Progenitor cell of endocrine pancreas (in vitro differentiated cells): ENCODE measurements at places on chromosomes 6 and 20. TPM values are rescaled to one million over a fixed set of nuclear protein-coding genes. Genes with fewer than 3 reads are reported as not detected.

GRCh38 chr6:131914234-131914633 lies 36.9 kb downstream of the CCN2 start:
- H3K36me3 ChIP-seq, result no peaks in the 10 kb centered on the region
- no peak for DNase-seq
- peaks cover 3% of the 10 kb centered on the region for H3K27me3 ChIP-seq

DNA sequence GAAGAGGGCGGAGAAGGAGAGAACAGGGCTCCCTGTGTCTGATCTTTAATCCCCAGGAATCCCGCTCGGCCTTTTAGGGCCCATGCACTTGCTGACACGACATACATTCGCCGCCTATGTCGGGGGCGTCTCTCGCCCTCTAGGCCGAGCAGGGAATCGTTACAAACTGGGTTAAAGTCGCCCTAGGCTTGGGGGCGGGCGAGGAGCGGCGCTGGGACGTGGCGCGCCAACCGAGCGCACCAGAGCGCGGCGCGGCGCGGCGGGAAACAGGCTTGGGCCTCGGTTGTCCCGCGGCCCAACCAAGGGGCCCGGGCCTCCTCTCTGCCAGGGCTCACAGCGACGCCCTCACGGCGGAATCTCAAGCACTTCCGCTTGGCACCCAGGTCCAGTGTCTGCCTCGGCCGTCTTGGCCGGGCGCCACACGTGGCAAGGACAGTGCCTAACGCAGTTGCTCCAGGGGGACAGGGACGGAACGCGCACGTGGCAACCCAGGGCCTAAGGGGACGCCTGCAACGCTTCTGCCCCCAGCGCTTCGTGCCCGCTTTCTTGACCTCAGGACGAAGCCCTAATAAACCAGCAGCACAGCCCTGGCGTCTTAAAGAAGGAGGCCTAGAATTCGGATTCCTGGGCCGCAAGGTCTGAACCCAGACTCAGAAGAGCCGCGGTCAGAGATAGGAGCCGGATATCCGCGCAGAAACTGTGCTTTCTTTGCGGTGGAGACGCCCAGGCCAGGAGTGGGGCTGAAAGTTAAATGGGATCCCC lies 71.5 kb downstream of the NCR2 start:
- no peak overlapping the region for H3K4me3 ChIP-seq
- peaks cover 99% of the 10 kb centered on the region for H3K27me3 ChIP-seq
- no peak overlapping the region for H3K27ac ChIP-seq
- no peaks in the 10 kb centered on the region for H3K36me3 ChIP-seq

The PHACTR1 gene
- total RNA-seq, result 8.6 and 8.7 TPM in 2 replicates

GRCh38 chr6:34281702-34282334 lies 33.0 kb upstream of the SMIM29 start:
- peaks cover 26% of the 10 kb centered on the region for H3K4me1 ChIP-seq
- H3K4me3 ChIP-seq, result no peak overlapping the region
- peaks cover 2% of the 10 kb centered on the region for H3K27me3 ChIP-seq
- peaks cover 15% of the 10 kb centered on the region for H3K36me3 ChIP-seq
- no peak overlapping the region for H3K27ac ChIP-seq
- DNase-seq, result no peak

The TGM2 gene
- 0.72 and 1.3 TPM in 2 replicates for total RNA-seq

GRCh38 chr20:38434301-38434741 lies 807 bp downstream of the SNHG17 start:
- no peak for DNase-seq
- peaks cover 13% of the 10 kb centered on the region for H3K4me1 ChIP-seq
- peaks cover 18% of the 10 kb centered on the region for H3K36me3 ChIP-seq
- peak overlapping the region; percentile 96 for H3K4me3 ChIP-seq
- peak overlapping the region; percentile 95 for H3K27ac ChIP-seq
- H3K27me3 ChIP-seq, result peaks cover 7% of the 10 kb centered on the region

The TMEM200A gene
- total RNA-seq, result 13.0 and 13.6 TPM in 2 replicates

The LAMP5 gene
- total RNA-seq, result not detected in 2 replicates

The KCNG1 gene
- total RNA-seq, result 7.8 and 10.5 TPM in 2 replicates

The RHAG gene
- total RNA-seq, result not detected in 2 replicates

- no peaks in the 10 kb centered on the region for H3K27me3 ChIP-seq
- no peak overlapping the region for H3K4me3 ChIP-seq
- peaks cover 22% of the 10 kb centered on the region for H3K36me3 ChIP-seq
- no peaks in the 10 kb centered on the region for H3K4me1 ChIP-seq
- no peak for DNase-seq
Measured at GRCh38 chr6:169583886-169584541, 117.8 kb downstream of the WDR27 start.

- H3K27ac ChIP-seq, result no peak overlapping the region
- H3K4me3 ChIP-seq, result no peak overlapping the region
- H3K36me3 ChIP-seq, result no peaks in the 10 kb centered on the region
- peaks cover 6% of the 10 kb centered on the region for H3K4me1 ChIP-seq
Measured at GRCh38 chr20:20085071-20085470, 32.7 kb downstream of the CFAP61 start.

The DCDC2 gene
- 22.2 and 28.2 TPM in 2 replicates for total RNA-seq
